ENCODE measurements at places on chromosomes 7 and 10.

DNA sequence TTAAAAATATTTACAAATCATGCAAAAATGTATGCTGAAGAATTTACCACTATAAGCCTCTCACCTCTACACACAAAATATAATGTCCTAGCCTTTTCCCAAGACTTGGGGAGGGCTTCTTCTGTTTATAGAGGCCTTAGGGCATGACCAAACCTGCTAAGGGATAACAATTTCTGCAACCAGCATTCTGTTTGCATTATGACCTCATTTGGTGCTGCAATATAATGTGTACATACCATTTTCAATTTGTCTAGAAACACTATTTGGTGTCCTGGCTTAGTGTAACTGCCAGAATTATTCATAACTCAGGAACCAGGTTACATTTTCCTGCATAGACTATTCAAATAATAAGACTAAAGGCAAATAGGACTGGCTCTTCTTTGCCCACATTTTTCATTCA is 446.6 kb upstream of the SORCS1 start:
- no peak for DNase-seq

- no peak for DNase-seq
Observed at GRCh38 chr7:30787486-30787885, 16.3 kb downstream of the MINDY4 start.

- no peak for DNase-seq
Observed at GRCh38 chr7:91789558-91789957, 90.9 kb downstream of the MTERF1 start.

DNA sequence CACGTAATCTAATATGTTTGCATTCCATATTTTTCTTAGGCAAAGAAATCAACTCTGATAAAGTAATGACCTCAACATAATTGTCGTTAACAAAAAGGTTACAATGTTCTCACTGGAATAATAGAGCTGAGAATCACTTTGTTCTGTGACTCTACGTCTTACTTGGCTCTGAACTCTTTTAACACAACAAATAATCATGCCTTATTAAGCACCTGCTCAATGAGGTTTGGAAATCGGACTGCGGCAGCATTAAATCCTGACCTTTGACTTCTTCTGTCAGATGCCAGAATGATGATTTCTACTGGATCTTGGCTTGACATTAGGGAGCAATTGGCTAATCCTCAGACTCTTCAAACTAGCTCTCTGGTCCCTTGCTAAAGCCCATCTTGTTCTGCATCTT is 233.6 kb downstream of the SEMA3D start:
- DNase-seq, result no peak

- no peak for DNase-seq
Observed at GRCh38 chr10:48390558-48390871, 84.0 kb downstream of the MAPK8 start.

DNA sequence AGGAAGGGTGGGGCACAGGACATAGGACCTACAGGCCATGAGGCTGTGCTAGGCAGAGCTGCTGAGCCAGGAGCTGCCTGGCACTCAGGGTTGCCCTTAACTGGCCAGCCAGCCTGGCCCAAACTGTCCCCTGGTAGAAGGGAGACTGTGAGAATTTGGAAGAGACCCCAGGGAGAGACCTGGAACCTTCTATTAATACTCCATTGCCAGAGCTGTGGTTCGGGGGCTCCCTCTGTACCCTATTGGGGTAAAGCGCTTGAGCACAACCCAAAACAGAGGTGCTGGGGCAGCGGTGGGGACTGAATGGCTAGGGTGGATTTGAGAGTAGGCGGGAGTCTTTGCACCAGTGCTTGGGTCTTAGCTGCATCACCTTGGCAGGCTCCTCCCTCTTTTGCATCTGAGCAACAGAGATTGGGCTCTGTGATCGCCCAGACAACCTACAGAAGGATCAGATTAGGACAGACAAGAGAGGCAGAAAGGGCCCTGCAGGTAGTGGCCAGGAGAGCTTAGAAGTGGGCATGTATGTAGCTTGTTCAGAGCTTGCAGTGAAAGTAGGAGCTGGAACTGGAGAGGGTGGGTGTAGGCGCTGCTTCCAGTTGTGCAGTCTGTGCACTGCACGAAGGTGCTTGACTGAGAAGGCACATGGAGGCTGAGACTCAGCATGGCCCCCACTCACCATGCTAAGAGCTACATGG is 53.3 kb downstream of the ADCYAP1R1 start:
- no peak for DNase-seq

DNA sequence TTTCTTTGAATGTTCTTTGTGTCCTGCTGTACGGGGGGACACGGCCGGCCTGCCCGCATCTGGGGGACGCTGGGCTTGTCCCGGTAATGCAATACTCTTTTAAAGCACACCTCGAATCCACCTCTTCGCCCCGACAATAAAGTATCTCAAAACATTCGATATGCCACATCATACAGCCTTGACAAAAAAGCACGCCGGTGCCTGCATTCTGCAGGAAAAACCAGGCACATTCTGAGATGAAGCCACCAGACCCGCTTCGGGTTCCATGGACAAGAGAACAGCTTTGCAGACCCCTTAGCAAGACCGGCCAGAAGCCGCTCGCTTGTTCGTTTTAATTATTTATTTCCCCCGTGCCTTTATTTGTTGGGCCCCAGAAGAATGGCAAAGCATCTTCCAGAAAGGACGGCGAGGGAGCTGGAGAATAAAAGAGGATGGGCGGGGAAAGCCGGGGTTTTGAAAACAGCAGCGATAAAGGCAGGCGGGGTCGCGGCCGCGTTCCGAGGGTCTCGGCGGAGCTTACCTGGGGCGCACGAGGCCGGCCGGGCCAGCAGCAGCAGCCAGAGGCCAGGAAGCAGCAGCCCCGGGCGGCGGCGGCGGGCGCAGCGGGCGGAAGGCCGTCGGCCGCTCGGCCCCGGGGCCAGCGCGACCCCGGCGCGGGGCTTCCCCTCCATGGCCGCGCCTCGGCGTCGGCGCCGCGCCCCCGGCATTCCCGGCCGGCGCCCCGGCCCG is 462 bp downstream of the KIAA1549 start:
- DNase-seq, result no peak

GRCh38 chr10:17428351-17429097 is 25.9 kb downstream of the ST8SIA6 start:
- DNase-seq, result peak; percentile 91

GRCh38 chr7:108735814-108736213 is 166.1 kb downstream of the DNAJB9 start:
- DNase-seq, result no peak

DNA sequence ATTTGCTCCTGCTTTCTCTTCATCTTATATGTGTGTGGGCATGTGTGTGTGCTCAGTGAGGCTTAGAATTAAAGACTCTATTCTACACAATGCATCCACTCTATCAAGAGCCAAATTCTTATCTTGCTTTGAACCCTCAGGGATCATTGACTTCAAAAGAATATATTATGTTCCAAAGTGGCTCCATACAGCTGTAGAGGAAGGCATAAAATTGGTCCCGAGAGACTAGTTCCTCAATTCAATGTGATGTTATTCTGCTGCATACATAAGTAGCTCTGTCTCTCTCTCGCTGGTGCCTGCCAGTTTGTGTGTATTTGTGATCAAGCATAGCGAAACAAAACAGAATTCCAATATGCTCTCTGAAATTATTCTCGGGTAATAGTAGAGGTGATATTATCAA is 997.9 kb upstream of the POT1 start:
- DNase-seq, result no peak

- no peak for DNase-seq
Observed at GRCh38 chr10:131275691-131276090, 35.8 kb downstream of the TCERG1L start.

- no peak for DNase-seq
Observed at GRCh38 chr7:111103678-111104274, 12.8 kb downstream of the LRRN3 start.

DNA sequence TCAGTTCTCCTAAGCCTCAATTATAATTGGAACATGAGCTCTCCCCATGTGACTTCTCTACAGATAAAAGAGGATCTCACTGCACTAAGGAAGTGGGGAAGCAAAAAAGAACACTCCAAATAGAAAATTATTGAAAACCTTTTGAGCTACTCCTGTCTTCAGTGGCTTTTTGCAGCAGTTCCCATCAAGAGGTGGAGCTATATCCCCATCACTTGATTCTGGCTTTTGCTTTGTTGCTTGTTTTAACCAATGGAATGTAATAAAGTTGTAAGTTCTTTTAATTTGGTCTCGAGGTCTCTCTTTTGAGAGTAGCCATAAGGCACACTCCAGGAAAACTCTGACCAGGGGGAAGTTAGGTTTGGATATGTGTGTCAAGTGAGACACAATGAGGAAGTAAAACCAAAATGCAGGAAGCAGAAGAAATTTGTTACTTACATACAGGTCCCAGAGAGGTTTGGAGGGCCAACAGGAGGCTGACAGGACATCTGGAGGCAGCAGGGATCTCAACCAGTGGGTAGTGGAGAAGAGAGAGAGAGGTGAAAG is 569.4 kb downstream of the HTR7 start:
- no peak for DNase-seq

GRCh38 chr10:14278533-14278932 is 52.2 kb downstream of the FRMD4A start:
- no peak for DNase-seq

GRCh38 chr10:79180414-79181221 is 111.9 kb downstream of the ZMIZ1 start:
- peak; percentile 48 for DNase-seq

DNA sequence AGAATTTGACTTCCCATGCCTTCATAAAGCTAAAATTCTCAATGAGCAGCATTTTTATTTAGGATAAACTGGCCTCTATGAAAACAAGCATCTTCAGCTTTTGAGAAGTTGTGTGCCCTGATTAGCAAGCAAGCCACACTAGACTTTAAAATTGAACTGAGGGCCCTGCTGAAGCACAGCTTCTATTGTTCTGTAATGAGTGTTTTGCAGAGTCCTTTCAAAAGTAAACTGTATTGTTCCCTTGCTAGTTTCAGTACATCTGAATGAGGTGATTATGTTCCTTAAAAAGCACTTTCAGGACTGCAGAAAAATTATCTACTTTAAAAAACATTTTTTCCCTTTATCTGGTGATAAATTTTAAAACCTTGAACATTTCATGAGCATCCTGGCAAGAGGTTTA is 113.3 kb upstream of the PRPS1L1 start:
- DNase-seq, result no peak

DNA sequence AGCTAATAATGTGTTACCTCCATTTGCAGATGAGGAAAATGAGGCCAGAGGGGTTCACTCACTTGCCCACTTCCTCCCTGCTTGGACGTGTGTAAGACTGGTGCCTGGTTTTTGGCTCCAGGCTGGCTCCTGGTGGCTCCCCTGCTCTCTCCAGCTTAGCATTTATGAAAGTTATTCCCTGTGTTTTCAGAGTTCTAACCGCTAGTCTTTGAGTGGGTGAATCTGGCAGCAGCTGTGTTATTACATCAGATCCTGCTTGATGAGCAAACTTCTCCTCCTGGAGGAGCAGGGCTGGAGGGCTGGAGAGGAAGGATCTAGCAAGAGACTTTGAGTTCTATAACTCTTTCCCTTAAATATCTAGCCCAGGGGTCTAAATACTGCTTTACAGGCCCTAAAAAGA is 80.9 kb upstream of the AGBL3 start:
- no peak for DNase-seq

- DNase-seq, result no peak
Observed at GRCh38 chr10:120162471-120162870, 269.9 kb downstream of the SEC23IP start.

- DNase-seq, result no peak
Observed at GRCh38 chr10:24207781-24208611, 942 bp upstream of the KIAA1217 start.

GRCh38 chr7:142001163-142001874 is 5.6 kb downstream of the MGAM start:
- DNase-seq, result no peak
